ENCODE measurements at places on chromosomes 1 and 21.

DNA sequence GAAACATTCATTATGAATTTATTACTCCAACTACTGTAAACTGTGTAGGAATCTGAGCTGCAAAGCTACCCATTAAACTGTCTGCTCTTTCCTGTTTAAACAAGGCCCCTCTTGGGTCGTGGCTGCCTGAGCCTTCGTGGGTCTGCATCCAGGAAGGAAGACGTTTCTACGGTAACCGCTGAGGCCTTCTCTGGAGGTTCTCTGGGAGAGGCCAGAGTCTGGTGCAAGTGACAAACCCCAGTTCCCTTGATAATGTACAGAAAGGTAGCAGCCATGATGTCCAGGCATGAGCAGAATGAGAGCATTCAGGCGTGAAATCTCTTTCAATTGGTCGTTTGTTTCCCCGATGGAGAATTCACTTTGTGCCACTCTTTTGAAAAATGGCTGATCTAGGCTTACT is 350.2 kb downstream of the PLPP3 start:
- no peak for DNase-seq

GRCh38 chr1:114671011-114671938 is 1.4 kb upstream of the DENND2C start:
- no peak for DNase-seq

DNA sequence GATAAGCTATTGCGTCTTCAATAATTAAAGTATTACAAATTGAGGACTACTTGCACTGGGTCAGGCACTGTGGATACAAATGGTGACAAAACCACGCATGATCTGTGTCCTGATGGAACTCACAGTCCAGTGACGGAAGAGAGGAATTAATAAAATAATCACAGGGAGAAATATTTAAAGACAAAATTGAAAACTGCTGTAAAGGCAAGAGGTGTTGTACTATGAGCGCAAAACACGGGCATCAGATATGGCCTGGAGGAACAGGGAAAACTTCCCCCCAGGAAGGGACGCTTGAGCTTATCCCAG is 16.6 kb upstream of the SLAMF6 start:
- no peak for DNase-seq

GRCh38 chr21:44438531-44439210 is 16.6 kb upstream of the LRRC3 start:
- DNase-seq: no peak

- DNase-seq: no peak
These were observed 91.1 kb downstream of the TRIM11 start for GRCh38 chr1:228315484-228315944.

GRCh38 chr1:5865774-5866173 is 126.5 kb downstream of the NPHP4 start:
- DNase-seq: no peak

DNA sequence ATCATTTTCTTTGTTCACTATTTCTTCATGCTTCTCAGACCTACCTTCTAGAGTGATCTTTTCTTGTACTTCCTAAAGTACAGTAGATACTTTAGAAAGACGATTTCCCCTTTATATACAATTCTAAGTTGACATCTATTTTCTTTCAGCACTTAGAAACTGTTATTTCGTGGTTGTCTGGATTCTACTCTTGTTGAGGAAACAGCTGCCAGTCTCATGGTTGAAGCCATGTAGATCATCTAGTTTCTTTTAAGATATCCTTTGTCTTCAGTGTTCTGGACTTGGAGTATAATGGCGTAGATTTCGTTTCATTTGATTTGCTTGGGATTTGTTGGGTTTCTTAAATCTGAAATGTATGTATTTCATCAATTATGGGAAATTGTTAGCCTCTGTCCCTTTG is 67.6 kb downstream of the PKN2 start:
- DNase-seq: no peak
